Brain pericyte (primary cell): ENCODE measurements at places on chromosomes 2 and 18.

- no peak for DNase-seq
Observed at GRCh38 chr2:229433351-229433750, 162.3 kb upstream of the PID1 start.

DNA sequence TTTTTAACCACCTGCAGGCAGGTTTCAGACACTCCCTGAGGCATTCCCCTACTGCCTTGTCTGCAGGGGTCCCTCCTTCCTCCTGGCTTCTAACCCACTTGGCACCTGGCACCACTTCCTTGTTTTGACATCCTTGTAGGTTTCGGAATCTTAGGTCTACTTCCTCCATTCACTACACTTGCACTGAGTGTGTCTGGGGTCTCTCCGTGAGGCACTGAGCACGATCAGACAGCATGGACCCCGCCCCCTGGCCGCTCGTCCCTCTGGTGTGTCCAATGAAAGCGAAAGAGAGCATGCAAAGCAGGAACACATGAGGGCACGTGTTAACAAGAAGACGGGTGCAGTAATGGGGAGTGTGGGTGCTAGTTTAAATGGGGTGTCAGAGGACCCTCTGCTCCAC is 63.8 kb downstream of the HAUS1 start:
- no peak for DNase-seq

GRCh38 chr2:29329899-29330298 is 214.7 kb downstream of the CLIP4 start:
- DNase-seq, result no peak

DNA sequence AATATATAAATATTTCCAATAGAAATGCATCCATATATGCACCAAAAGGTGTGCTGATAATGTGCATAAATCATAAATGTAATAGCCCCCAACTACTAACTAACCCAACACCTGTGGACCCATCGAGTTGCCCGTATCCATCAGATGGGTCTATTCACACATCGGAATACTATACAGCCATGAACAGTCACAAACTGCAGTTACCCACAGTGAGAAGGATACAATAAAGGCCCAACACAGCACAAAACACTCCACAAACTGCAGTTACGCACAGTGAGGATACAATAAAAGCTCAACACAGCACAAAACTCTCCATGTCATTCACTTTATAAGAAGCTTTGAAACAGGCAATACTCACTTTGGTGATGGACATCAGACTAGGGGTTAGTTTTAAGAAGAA is 145.3 kb upstream of the OTOS start:
- no peak for DNase-seq

- DNase-seq, result no peak
Observed at GRCh38 chr2:123566291-123566946, 458.7 kb upstream of the CNTNAP5 start.

DNA sequence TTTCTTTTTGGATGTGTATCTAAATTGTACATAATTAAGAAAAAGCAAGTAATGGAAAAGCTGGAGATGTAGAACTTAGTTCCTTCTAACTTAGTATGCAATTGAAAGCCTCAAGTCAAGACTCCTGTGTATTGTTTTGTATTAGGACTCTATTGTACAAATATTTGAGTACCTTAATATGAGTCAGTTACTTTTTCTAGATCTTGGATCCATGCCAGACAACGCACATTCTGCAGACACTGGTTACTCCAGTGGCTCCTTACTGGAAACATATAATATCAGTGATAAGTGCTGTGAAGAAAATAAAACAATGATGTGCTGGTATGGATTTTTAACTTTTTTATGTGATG is 1.5 kb downstream of the SLC39A10 start:
- DNase-seq, result no peak

GRCh38 chr2:212970132-212970531 is 181.3 kb downstream of the IKZF2 start:
- DNase-seq, result no peak

DNA sequence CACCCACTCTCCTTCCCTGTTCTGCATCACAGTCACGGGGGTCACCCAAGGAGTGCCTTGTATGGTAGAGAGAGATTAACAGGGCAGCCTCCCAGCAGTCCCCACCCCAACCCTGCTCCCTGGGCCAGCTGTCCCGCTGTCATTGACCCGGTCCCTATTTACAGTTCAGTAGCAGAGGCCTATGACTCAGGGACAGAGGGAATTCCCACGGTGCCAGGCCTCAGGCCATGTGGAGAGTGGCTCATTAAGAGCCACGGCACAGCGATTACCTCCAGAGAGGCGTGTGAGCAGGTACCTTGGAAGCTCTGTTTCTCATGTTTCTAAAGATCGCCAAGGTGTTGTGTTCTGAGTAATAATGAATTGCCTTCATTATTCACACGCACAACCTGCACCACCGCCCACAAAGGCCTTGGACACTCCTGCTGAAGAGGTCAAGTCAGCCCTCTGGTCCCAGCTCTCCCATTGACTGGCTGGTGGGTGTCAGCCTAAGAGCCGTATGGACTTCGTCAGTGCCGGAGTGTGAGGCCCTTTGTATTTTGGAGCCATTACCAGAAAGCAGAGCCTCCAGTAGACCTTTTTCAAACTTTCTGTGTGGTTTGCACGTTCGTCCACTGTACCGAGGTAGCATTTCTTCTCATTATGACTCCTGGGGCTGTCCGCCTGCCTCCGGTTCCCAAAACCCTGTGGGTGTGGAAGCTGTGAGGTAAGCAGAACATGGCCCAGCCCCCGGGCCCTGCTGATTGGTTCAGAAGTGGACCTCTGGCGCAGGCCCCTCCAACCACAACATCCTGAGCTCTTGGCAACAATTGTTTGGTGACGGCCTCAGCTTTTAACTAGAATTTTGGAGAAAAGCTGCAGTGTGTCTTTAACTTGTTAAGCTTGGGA is 47.0 kb downstream of the SERTAD2 start:
- DNase-seq, result no peak

DNA sequence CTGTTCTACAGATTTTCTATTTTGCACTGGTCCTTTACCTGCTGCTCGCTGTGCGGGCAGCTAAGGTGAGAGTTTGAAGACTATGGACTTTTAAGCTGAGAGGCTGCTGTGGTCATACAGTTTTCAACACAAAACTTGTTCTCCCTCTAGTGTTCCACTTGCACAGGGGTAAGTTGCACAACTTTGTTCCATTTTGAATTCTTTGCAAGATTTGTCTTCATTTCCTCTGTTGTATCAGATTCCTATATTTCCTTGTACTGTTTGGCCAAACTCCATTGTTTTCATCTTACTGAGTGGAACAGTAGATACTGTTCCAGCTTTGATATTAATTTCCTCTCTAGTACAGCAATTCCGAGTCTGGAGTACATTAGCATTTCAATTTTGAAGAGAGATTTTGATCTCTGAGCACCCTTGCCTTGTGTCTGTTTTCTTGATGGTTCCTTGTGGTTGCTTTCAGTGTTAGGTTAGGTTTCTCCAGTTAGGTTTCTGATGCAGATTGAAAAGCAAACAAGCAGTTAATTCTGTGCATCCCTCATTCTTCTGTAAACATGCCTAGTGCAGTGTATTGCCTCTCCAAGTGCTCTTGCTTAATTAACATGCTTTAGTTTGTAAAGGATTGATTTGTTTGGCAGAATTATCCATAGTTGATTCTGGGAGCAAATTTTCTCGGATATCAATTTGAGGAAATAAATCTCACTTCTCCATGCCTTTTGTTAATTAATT is 188.8 kb downstream of the PTPRM start:
- no peak for DNase-seq
